CD4-positive, alpha-beta T cell treated with Interleukin-4 for 4 hours (primary cell): ENCODE measurements at places on chromosomes 4 and X.

DNA sequence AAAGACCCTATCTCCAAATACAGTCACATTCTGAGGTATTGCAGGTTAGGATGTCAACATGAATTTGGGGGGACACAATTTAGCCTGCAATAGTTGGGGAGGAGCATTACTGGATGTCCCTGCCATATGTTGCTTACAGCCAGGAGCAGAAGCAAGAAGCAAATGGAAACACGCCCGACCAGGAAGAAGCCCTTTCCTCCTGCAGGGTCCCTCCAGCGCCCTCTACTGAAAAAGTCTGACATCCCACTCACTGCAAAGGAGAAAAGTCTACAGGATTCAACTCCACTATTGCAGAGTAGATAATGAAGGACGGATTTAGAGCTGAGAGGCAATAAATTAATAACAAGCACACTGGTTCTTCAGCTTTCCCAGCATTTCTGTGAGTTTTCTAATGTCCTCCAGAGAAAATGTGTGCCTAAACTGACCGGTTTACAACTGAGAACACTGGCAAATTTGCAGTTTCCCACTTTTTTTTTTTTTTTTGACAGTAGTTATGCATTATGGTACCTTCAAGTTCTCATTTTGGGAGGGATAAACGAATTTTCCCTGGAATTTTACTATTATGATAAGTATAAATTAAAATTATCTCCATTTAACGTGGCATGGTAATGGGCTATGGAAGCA lies 31.7 kb downstream of the COQ2 start:
- peak; percentile 80 for DNase-seq

DNA sequence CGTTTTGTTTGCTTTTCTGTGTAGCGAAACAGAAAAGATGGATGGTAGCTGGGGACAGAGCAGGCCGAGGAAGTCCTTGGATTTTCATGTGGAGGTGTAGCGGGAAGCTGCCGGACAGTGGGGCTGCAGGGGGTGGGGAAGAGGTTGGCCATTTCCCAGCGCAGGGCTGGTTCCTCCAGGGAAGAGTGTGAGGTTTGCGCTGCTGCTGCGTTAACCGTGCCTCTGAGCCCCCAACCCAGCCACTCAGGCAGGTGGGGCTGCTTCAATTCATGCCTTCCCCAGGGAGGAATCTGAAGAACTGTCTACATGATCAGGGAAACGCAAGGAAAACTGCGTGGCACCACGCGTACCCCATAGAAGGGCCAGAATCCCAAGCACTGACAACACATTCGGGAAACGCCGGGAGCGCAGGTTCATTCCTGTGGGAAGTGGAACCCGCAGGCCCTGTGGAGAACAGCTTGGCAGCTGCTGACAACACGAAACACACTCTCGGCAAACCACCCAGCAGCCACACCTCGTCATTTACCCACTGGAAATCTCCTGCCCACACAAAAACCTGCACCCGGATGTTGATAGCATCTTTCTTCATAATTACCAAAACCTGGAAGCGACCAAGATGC lies 57.7 kb downstream of the PCGF3 start:
- no peak for DNase-seq

DNA sequence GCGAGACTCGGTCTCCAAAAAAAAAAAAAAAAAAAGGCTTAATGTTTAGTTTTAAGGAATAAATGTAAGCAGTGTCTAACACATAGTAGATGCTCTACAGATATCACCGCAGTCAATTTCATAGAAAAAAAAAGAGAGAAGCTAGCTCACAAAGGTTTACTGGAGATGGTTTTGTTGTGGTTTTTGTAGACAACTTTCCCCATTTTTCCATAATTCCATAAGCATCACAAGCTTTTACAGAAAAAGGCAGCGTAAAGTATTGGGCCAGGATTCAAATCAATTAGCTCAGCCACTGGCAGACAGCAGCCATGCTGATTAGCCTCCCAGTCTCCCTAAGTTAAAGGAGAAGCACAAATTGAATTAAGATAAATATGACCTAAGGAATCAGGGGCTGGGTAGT lies 1.5 kb downstream of the GRSF1 start:
- no peak for DNase-seq

- DNase-seq: no peak
Observed at GRCh38 chrX:1455948-1456280, 3.2 kb upstream of the ASMTL start.

GRCh38 chr4:84915396-84915780 lies 51.1 kb downstream of the WDFY3 start:
- DNase-seq: no peak

DNA sequence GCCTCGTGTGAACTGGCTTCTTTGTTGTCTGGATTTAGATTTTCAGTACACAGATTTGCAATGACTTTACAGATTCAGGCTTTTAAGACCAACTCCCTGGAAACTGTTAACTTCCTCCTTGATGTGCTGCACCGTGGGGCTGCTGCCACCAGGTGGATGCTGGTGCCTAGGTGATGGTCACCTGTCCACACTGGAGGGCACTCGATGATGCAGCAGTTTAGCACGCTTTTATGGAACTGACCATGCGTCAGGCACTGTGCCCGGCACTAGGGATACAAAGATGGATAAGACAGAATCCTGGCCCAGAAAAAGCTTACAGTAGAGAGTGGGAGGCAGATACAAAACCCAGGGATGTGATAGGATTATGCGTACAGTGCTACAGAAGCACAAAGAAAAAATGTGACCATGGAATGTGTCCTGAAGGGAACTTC lies 180.7 kb downstream of the CEP135 start:
- no peak for DNase-seq

DNA sequence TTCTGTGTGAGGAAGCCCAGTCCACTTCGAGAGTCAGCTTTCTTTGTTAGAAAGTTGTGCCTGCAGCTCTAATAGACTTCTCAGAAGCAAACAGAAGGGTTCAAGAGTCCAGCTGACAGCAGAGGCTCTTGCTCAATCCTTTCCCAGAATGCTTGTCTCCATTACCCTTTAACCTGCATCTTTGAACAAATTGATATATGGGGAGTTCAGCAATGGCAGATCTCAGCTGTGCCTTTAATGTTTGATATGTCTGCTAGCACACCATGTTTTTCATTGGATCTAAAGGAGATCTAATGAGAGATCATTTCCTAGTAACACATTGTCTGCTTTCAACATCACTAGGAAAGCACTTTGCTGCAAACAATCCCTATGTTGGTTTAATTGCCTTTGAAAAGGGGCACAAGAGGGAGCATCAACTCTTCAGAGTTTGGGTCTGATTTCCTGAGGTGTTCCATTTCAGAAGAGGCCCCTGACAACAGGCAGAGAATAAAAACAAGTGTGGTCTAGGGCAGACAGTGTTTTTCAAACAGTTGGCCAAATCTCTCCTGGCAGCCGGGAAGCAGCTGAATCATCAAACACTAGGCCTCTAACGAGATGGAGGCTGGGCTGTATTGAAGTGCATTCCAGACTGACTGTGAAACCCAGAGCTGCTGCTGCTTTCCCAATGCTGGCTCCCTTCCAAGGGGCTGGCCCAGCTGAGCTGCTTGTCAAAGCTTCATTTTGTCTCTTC lies 55.5 kb downstream of the LUZP4 start:
- DNase-seq: no peak

GRCh38 chr4:174116021-174116420 lies 167.4 kb downstream of the FBXO8 start:
- DNase-seq: no peak

DNA sequence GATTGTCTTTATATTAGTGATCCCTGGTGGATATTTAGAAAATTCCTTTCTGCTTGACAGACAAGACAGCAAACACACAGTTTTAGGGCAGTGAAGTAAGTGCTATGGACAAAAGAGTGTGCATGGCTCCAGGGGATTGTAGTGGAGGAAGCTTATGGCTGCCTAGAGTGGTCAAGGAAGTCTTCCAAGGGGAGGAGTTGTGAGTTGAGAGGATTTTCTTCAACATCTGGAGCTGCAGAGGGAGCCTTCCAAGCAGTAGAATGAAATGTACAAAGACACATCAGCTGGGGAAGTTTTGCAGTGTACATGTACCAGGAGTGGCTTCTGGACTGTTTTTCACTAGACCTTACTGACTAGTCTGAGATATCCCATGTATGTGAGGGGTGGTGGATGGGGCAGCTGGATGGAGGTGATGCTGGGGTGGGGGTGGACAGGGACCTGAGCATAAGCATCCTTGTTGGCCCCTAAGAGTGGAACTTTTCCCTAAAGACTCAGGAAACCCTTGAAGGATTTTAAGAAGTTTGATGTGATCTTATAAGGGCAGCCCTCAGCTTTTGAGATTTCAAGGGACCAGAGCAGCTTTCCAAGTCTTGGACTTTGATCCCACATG lies 160.5 kb upstream of the TAPT1 start:
- no peak for DNase-seq

GRCh38 chrX:139932073-139932900 lies 566 bp downstream of the ATP11C start:
- peak; percentile 13 for DNase-seq

GRCh38 chr4:157128395-157128794 lies 52.4 kb downstream of the GLRB start:
- DNase-seq: no peak

DNA sequence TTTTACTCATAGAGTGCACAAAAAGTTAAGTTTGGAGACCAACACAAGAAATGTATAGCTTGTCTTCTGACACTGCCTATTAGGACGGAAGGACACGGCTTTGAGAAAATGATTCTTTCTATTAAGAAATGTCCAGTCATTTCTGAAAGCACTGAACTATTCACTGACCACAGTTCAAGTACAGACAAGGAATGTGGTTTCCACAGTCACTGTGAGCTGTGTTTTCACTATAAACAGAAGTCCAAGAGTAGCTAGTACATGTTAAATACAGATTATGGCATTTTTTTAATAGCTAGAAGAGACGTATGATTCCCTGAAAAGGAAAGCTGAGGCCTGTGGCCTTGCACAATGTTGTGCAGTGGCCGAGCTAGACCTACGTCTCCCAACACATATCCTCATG lies 115.1 kb upstream of the GPM6A start:
- no peak for DNase-seq

DNA sequence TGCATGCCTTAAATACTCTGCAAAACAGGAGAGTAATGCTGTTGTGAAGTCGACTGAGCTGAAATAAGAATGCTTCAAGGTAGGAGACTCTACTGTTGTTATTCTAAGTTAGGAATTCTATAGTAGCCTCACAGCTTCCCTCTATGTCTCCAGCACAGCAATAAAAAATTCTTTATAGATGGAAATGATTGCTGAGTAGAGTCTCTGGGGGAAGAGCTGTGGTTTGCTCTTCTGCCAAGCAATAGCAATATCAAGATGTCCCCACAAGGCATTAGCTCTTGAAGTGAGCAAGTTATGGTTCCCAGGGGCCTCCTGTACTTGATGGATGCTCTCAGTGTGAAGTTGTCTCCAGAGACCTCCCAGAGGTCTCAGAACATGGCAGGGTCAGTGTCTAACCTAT lies 880.6 kb upstream of the FRG1 start:
- no peak for DNase-seq

DNA sequence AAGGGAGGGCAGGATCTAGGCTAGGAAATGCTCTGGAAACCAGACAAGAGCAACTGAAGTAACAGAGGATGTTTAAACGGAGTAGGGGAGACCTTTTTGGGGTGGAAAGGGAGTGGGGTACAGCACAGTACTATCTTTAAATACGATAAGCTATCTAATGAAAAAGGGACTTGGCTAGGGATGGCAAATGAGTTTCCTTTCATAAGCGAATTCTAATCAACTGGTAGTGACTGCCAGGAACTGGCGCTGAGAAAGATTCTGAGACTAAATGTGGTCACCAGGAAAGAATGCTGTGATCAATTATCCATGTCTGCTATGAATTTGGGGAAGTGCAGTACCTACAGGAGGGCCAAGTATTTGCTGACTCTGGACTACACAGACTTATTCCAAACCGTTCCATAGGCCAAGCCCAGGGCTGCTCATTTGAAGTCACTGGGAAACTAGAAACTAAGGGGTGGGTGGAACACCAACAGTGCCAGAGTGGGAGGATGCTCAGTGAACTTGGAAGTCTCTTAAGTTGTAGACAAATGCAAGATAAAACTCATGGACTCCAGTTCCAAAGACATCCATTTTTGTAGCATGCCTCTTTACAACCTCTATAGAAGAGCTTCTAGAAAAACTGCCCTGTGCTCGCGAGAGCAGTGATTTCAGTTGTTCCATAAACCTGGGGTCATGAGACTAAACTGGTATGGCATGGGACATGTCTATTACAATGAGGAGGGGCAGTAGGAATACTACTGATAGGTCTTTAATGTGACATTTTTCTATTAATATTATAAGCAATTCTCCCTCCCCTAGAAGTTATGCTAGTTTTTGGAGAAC lies 2.0 kb downstream of the TRAPPC2 start:
- no peak for DNase-seq

GRCh38 chr4:150323406-150324325 lies 245.4 kb downstream of the DCLK2 start:
- DNase-seq: no peak

- DNase-seq: peak; percentile 19
Observed at GRCh38 chr4:88244816-88245579, 39.4 kb downstream of the PPM1K start.

GRCh38 chr4:184500748-184501589 lies 26.6 kb upstream of the IRF2 start:
- DNase-seq: no peak

DNA sequence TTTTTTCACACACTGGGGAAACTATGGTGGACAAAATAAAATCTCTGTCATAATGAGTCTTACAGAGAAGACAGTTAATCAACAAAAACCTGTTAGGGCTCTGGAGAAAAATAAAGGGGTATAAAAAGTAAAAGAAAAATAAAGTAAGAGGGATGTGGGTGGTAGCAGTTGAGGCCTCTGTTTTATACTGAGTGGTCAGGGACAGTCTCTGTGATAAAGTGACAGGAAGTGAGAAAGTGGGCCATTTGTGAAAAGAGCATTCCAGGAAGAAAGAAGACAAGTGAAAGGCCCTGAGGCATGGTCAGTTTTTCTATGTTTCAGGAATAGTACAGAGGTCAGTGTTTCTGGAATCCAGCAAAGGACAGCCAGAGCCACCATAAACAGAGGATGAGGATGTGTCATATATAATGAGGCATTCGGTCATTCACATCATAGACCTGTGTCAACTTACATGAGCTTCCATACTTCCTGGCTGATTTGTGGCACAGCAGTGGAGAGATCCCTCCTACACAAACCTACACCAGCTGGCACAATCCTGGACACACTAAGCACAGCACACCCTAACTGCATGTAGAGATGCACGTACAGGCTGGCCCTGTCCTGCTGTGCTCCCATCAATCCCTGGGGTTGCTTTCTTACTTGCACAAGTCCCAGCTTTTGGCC lies 64.4 kb upstream of the NAP1L5 start:
- no peak for DNase-seq

DNA sequence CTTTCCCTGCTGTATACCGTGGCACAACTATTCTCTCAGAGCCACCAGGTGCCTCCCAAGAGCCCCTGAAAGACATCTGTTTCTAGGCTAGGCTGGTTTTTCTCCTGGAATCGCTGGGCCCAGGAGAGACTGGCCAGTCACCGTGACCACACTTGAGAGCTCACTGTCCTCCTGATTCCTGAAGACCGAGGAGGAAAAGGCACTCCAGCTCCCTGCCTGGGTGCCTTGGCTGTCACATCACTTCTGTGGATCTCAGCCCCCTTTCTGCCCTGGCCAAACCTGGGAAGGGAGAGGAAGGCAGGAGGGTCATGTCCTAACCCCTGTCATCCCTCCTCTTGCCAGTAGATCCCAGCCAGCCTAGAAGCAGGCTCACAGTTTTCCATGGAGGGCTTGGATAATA lies 54.7 kb upstream of the LAS1L start:
- no peak for DNase-seq

- DNase-seq: no peak
Observed at GRCh38 chr4:147571036-147571770, 46.0 kb upstream of the TMEM184C start.
